Renal cortex interstitium (tissue), 15 donors: ENCODE measurements at places on chromosomes 6 and 20.

DNA sequence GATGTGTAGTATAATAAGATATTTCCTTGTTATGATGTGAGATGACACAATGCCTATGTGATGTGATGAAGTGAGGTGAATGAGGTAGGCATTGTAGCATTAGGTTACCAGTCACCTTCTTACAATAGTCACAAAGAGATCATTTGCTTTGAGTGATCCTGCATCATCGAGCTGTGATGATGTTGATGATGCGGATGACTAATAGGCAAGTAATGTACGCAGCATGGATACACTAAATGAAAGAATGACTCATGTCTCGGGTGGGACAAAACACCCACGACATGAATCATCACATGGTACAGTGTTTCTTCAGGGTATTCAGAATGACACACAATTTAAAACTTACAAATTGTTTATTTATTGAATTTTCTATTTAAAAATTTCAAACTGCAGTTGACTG is 806.3 kb upstream of the GJE1 start:
- DNase-seq: no peak

DNA sequence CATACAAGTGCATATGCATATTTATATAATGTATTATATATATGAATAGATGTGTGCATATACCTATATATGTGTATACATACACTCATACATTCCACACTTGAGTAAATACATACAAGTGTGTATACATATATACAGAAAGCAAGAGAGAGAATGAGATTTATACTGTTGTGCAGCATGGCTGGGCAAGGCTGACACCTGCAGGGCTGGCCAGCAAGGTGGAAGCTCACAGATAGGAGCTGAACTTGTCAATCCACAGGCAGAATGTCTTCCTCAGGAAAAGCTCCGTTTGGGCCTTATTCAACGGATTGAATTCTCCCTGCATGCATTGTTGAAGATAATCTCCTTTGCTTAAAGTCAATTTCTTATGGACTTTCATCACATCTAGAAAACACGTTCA is 256.7 kb downstream of the ZNF217 start:
- no peak for DNase-seq

GRCh38 chr6:125151700-125152099 is 1.9 kb upstream of the TPD52L1 start:
- DNase-seq: no peak

- DNase-seq: no peak
These were observed 49.6 kb upstream of the PLCG1 start for GRCh38 chr20:41087777-41088176.

DNA sequence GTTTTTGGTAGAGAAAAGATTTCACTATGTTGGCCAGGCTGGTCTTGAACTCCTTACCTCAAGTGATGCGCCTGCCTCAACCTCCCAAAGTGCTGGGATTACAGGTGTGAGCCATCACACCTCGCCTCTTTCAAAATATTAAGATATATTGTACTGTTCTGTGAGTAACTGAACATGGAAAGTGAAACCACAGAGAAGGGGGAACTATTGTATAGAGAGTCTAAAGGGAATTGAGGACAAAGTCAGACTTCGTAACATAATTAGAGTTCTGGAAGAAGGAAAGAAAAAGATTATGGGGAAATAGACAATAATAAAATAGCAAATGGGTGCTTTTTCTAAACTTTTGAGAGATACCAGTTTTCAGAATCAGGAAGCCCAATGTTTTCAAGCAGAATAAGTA is 17.4 kb upstream of the AKAP7 start:
- no peak for DNase-seq

DNA sequence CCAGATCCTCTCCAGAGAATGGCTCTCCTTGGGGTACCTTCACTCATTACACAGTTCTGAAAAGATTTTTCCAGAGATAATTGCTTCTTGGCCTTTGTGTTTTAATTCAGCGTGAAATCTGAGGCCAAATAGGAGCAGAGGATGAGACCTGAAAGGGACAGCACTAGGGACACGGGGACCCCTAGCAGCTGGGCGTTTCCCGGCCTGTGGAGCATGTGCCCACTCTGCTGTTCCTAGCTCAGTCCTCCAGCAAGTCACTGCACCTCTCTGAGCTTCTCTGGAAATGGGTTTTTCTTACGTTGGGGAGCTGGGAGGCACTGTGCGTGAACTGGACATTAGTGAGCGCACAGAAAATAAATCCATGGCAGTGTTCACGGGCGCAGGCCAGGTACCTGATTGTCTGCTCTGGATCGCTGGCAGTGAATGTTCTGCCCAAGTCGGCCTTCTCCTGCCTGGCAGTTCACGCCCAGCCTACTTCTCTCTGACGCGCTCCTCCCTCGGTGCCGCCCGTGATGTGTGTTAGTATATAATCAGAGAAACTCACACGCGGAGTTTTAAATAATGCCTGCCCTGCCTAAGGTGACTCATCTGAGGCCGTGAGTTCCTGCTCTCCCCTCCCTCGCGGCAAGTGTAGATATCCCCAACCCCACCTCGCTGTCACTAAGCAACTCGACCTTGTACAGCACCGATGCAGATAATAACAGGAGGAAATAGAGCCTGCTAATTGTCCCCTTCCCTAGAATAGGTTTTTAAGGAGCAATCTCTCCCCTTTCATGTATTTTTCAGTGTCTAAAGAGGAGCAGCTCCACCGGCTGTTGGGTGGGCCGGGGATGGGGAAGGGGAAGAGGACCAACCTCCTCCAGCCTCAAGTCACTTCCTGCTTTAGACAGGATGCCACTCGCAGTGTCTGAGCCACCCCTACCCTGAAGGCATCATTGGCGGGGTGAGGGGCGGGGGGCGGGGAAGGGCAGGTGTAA is 2.7 kb upstream of the TUBB2A start:
- DNase-seq: no peak

DNA sequence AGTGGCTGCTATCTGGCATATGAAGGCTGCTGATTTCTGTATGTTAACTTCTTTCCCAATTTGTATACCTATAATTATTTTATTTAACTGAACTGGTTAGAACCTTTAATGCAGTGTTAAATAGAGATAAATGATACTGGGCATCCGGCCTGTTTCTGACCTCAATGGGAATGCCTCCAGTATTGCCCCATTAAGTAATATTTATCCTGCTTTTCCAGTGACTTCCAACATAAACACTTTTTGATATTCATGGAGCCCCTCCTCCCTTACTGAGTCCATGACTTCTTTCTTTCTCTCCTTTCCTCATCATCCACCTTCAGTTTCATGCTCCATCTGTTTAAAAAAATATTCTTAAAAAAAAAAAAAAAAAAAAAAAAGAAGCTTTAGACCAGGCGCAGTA is 8.8 kb downstream of the TRIM27 start:
- DNase-seq: no peak

GRCh38 chr20:1264727-1265126 is 1.4 kb upstream of the SNPH start:
- DNase-seq: no peak

DNA sequence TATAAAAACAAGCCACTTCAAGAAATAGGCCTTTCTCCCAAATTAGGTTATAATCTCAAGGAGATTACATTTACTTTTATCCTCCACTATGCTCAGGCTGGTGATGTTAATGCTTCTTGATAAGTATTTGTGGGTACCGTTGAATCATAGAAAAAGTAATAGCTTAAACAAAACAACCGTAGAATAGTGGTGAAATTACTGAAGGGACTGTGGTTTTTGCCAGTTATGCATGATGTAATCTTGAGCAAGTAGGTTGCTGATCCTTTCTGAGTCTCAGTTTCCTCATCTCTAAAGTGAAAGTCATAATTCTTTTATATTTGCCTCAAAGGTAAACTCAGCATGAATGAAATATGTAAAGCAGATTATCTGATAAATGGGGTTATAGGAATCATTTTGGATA is 187.3 kb upstream of the JAG1 start:
- no peak for DNase-seq

DNA sequence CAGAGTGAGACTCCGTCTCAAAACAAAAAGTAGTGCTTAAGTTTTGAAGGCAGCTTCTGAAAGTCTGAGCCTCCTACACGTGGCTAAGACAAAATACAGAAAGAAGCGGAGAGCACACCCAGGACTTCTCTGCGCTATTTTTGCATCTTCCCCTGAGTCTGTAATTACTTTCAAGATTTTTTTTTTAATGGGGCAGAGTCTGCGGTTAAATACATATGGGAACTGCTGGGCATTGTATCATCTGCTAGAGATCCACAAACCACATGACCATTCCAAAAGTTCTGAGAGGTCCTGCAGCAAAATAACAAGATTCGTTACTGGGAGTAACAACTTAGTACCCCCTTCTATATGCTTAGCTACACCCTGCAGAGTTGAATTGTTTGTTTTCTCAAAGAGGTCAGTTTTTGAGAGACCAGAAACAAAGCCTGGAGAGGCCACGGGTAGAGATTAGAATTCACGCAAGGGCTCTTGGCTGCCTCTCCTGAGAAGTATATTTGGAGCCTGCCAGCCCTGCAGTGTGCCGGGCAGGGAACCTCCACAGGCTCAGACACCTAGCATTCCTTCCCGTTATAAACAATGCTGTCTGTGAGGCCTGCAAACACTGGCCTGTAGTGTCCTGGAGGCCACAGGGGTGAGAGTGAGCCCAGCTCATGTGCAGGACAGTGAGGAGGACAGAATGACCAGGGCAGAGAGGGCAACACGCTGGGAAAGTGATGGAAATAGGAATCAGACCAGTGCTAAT is 48.2 kb upstream of the FAM50B start:
- DNase-seq: no peak

DNA sequence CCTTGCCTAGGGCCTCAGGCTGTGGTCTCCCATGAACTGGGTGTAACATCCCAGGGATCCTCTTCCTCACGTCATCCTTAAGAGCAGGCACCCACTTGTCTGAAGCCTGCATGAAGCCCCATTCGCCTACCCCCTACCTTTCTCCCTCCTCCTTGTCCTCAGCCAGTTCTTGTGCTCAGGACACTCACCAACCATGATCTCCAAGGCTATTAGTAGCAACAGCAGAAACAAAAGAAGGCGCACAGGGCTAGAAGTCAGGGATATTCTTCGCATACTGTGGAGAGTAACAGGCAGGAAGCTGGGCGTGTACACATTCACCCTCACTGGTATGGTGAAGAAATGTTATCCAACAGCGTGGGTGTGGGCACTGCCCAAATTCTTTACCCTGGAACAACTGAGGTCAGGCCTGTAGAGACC is 7.3 kb downstream of the RAET1E start:
- no peak for DNase-seq

DNA sequence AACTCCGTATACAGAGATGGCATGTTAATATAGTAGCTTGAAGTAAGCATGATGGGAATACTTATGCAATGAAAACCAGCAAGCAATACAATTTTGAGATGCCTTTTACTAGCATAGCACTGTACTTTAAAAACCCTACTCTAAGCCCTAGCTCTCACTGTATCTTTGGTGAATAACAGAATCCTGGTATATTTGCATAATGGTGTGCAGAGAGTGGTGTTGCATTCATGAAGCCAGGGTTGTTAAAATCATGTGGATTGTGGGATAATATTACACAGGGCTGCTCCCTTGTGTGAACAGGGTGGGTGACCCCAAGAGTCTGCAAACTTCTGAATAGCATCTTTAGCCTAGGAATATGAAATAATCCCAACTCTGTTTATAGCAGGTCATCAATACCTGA is 105.2 kb upstream of the BMP2 start:
- no peak for DNase-seq
